ENCODE measurements at places on chromosomes 5 and 9. TPM values are rescaled to one million over a fixed set of nuclear protein-coding genes. Genes with fewer than 3 reads are reported as not detected.

Gene IGFBPL1
- total RNA-seq = not detected

Gene FAM153A
- 12.8 TPM for total RNA-seq

Gene PCSK5
- total RNA-seq = 1.6 TPM

Gene PKN3
- 24.3 TPM for total RNA-seq

Gene CYLC2
- total RNA-seq = not detected

Gene LCN9
- total RNA-seq = not detected

Gene NR2F1
- not detected for total RNA-seq

Gene HSPA9
- 415 TPM for total RNA-seq

Gene SAPCD2
- 22.8 TPM for total RNA-seq

Gene PDGFRB
- total RNA-seq = 0.62 TPM

Gene KCNMB1
- total RNA-seq = not detected

Gene PCDHA9
- total RNA-seq = not detected

- H3K36me3 ChIP-seq = peaks cover 45% of the 10 kb centered on the region
- no peaks in the 10 kb centered on the region for H3K27me3 ChIP-seq
- no peak overlapping the region for H3K27ac ChIP-seq
- no peak overlapping the region for H3K4me3 ChIP-seq
- H3K4me1 ChIP-seq = peaks cover 27% of the 10 kb centered on the region
These were observed 50.2 kb downstream of the RICTOR start for GRCh38 chr5:39024005-39024404.

DNA sequence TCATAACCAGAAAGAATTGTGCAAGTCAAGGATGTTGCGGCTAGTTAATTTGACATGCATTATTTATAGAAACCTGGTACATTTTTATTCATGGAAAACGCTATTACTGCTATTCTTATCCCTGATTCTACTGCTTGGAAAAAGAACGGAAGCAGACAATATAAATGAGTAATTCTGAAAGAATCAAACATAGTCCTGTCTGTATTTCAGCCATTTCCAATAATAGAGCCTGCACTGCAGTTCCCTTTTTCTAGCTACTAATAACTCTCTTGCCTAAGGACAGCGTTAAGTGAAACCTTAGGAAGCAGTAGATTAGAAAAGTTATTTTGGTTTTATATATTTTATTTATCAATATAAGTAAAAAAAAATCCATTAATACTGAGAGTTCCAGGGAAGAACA lies 414.9 kb downstream of the CYLC2 start:
- H3K27me3 ChIP-seq = no peaks in the 10 kb centered on the region
- H3K27ac ChIP-seq = no peak overlapping the region
- no peaks in the 10 kb centered on the region for H3K36me3 ChIP-seq
- H3K4me1 ChIP-seq = no peaks in the 10 kb centered on the region

- DNase-seq = no peak
- H3K4me1 ChIP-seq = no peaks in the 10 kb centered on the region
- no peak overlapping the region for H3K27ac ChIP-seq
These were observed 183.4 kb downstream of the FBXO4 start for GRCh38 chr5:42108468-42108867.

DNA sequence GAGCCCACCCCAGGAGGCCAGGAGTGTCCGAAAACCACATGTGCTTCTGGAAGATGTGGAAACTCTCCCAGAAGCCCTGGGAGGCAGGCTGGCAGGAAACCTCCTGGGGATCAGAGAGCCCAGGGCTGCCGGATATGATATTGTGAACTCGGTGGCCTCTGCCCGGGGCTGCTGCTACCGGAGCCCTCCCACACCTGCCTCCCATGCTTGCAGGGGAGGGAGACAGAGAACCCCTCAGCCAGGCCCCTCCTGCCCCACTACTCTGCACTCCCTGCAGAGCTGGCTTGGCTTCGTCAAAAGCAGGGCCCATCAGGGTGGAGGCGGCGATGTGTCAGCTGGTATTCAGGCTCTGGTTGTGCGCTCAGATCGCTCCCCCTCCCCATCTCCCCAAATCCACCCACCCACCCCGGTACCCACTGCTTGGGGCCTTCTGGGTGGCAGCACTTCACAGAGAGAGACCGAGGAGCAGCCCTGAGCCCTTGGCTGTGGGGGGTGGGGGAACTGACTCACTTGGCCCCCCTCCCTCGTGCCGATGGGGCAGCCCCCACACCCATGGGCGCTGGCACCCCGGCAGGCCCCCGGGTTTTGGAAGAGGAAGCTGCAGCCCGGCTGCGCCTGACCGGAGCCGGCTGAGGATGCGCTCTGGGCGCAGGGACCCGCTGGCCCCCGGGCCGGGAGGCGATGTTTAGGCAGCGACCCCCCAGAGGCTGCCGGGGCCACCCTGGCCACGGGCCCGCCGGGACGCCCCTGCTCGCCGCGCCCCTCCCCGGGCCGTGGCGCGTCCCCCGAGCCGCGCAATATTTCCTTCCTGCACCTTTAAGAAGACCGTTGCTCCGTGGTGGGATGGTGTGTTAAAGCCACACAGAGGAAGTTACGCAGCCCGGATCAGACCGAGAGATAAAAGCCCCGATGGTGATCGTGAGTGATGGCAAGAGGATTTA lies 786 bp upstream of the NTNG2 start:
- H3K4me3 ChIP-seq = peak overlapping the region; percentile 88
- H3K27me3 ChIP-seq = peaks cover 60% of the 10 kb centered on the region
- peak; percentile 90 for DNase-seq
- peak overlapping the region; percentile 77 for H3K27ac ChIP-seq

- no peak overlapping the region for H3K27ac ChIP-seq
- no peaks in the 10 kb centered on the region for H3K36me3 ChIP-seq
- no peaks in the 10 kb centered on the region for H3K27me3 ChIP-seq
- no peak overlapping the region for H3K4me3 ChIP-seq
These were observed 19.6 kb downstream of the SIL1 start for GRCh38 chr5:139178589-139178917.

DNA sequence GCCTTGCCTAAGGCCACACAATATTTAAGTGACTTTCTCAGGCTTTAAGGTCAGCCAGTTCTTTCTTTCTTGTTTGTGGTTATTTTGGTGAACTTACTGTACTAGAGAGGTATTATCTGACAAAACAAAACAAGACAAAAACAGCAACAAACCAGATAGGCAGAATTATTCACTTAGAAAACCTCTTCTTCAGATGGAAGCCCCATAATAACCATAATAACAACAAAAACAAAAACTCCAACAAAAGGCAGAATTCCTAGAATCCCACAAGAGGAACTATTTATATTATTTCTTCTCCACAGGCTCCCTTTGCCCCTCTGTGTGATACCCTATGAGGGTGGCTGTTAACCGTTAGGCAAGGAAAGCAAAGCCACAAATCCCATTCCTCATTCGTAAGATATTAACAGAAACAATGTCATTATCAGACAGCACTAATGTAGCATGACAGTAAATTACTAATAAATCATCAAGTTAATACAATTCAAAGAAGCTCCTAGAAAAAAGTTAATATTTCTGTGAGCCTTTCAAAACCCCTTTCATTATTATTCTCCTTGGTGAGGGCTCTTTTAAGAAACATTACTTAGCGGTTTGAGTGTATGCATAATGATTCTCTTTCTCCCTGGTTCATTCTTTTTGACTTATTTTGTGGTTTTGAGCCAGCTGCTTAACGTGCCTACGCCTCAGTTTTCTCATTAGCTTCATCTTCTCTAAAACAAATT lies 274.9 kb downstream of the EFNA5 start:
- H3K4me3 ChIP-seq = no peak overlapping the region
- no peaks in the 10 kb centered on the region for H3K4me1 ChIP-seq
- H3K27me3 ChIP-seq = peaks cover 16% of the 10 kb centered on the region
- H3K36me3 ChIP-seq = no peaks in the 10 kb centered on the region
- H3K27ac ChIP-seq = no peak overlapping the region

- H3K27ac ChIP-seq = no peak overlapping the region
- H3K4me3 ChIP-seq = no peak overlapping the region
- H3K36me3 ChIP-seq = peaks cover 24% of the 10 kb centered on the region
- H3K27me3 ChIP-seq = no peaks in the 10 kb centered on the region
- H3K4me1 ChIP-seq = peaks cover 25% of the 10 kb centered on the region
These were observed 159.2 kb upstream of the GNA14 start for GRCh38 chr9:77807281-77807683.

- H3K4me1 ChIP-seq = peaks cover 2% of the 10 kb centered on the region
- no peak overlapping the region for H3K27ac ChIP-seq
- DNase-seq = no peak
- H3K4me3 ChIP-seq = no peak overlapping the region
- H3K27me3 ChIP-seq = peaks cover 13% of the 10 kb centered on the region
These were observed 245.2 kb downstream of the EFNA5 start for GRCh38 chr5:107425541-107426031.

DNA sequence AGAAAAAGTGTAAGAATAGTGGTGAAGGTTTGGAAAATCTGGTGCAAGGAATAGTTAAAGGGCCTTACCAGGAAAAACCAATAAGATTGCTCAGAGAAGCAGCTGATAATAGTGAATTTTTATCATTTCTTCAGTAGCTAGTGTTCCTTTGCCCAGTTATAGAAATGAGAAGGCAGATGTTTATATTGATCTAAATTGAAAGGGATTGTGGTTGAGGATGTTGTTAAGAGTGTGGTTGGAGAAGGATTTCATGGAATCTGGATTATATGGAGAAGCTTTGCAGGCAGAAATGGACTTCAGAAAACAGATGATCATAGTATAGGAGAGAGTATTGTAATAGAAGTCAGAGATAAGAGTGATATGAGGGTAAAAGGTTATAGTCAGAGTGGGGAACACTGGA lies 102.6 kb downstream of the XRCC4 start:
- H3K4me3 ChIP-seq = no peak overlapping the region
- no peaks in the 10 kb centered on the region for H3K36me3 ChIP-seq
- no peak overlapping the region for H3K27ac ChIP-seq
- H3K27me3 ChIP-seq = no peaks in the 10 kb centered on the region

DNA sequence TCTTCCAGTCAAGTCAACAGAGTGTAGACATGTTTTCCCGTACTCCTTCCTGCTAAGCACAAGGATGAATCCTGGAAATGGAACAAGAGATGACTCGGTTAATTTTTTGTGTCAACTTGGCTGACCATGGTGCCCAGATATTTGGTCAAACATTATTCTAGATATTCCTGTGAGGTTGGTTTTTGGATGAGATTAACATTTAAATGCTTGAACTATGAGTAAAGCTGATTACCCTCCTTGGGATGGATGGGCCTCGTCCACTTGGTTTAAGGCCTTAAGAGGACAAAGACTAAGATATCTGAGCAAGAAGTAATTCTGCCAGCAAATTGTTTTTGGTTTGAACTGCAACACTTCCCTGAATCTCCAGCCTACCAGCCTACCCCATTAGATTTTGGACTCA lies 338.1 kb upstream of the MSX2 start:
- DNase-seq = no peak
- H3K27ac ChIP-seq = no peak overlapping the region
- H3K36me3 ChIP-seq = no peaks in the 10 kb centered on the region
- no peaks in the 10 kb centered on the region for H3K27me3 ChIP-seq

DNA sequence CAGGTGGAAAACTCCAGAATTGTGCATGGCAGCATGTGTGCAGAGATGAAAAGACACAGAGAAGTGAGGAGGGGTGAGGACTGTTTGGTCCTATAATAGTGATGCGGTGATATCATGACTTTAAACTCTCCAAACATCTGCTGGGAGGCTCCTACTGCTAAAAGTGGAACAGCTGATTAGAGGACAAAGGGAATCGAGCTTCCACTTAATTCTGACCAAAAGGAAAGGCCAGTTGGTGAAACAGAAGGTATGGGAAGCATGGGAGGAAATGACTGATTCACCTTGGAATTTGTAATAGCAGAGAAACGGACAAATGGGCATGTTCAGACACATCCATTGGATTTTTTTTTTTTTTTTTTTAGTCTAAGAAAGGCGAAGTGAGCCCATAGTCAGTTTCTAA lies 67.5 kb upstream of the MAMDC2 start:
- H3K36me3 ChIP-seq = no peaks in the 10 kb centered on the region
- DNase-seq = no peak
- no peak overlapping the region for H3K27ac ChIP-seq

GRCh38 chr9:135061441-135061840 lies 26.0 kb upstream of the OLFM1 start:
- H3K27me3 ChIP-seq = peaks cover 11% of the 10 kb centered on the region
- no peak overlapping the region for H3K27ac ChIP-seq
- DNase-seq = no peak
- H3K4me3 ChIP-seq = no peak overlapping the region

GRCh38 chr5:151555760-151556576 lies 35.2 kb downstream of the FAT2 start:
- no peaks in the 10 kb centered on the region for H3K36me3 ChIP-seq
- no peak overlapping the region for H3K4me3 ChIP-seq
- no peak for DNase-seq
- H3K27ac ChIP-seq = no peak overlapping the region

DNA sequence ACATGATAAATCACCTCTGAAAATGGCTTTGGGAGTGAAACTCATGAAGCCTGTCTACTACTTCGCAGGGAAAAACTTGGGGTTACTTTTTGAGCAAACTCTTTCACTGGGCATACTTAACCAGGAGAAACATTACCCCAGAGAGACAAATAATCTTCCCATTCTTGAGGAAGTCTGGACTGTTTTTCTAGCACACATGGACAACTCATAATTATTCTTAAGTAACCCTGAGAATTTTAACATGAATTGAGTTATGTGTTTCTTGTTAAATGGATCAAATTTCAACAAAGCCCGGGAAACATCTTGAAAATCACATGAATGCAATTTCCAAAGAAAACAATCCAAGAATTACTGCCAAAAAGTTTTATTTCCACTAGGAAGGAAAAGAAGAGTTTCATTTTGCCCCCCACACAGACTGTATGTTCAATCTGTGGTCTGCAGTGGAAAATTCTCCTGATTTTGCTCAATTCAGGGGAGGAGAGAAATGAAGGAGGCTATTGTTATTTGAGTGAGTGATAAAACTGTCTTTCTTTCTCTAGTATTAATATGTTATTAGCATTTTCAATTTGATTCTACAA lies 564.8 kb upstream of the CLINT1 start:
- H3K4me3 ChIP-seq = no peak overlapping the region
- H3K27me3 ChIP-seq = no peaks in the 10 kb centered on the region
- no peaks in the 10 kb centered on the region for H3K36me3 ChIP-seq
- H3K4me1 ChIP-seq = no peaks in the 10 kb centered on the region
- DNase-seq = no peak

DNA sequence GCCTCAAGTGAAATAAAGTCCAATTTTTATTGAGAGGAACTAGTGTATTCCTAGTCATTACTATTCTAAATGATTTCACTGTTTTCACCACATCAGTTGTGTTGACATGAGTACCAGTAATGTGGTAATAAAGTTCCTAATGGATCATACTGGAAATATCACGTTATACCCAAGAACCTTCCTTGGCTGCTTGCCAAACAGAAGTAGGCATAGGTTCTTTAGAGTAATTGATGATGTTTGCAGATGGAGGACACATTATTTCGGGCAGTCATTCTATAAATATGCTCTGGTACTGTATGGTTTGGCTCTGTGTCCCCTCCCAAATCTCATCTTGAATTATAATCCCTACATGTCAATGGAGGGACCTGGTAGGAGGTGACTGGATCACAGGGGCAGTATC lies 15.1 kb downstream of the SNCAIP start:
- H3K4me3 ChIP-seq = no peak overlapping the region
- no peak overlapping the region for H3K27ac ChIP-seq
- H3K36me3 ChIP-seq = no peaks in the 10 kb centered on the region
- DNase-seq = no peak
- no peaks in the 10 kb centered on the region for H3K4me1 ChIP-seq

DNA sequence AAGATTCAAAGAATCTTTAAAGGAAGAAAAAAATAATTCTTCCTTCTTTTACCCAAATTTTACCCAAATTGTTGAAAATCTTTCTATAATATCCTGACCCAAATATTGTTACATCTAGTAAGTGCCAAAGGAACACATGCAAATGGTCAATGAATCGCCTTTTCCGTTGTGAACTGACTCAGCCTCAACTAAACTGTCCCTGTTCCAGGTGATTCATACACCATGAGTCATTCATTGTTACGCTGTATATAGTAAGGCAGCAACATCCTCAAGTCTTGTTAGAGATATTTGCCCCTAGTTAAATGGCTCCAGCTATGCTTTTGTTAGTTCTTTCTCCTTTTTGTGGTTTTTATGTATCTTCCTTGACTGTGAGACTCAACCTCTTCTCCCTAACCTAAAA lies 9.7 kb downstream of the PTGER4 start:
- peaks cover 81% of the 10 kb centered on the region for H3K36me3 ChIP-seq
- peaks cover 55% of the 10 kb centered on the region for H3K4me1 ChIP-seq
- peak overlapping the region; percentile 71 for H3K27ac ChIP-seq
- DNase-seq = peak; percentile 78

All from activated CD4-positive, alpha-beta T cell treated with anti-CD3 and anti-CD28 coated beads, Interleukin-2, amount 10 ng/mL, durations not matched to agents 24 days and 14 days (primary cell).